ENCODE measurements at places on chromosomes 12 and 14.

DNA sequence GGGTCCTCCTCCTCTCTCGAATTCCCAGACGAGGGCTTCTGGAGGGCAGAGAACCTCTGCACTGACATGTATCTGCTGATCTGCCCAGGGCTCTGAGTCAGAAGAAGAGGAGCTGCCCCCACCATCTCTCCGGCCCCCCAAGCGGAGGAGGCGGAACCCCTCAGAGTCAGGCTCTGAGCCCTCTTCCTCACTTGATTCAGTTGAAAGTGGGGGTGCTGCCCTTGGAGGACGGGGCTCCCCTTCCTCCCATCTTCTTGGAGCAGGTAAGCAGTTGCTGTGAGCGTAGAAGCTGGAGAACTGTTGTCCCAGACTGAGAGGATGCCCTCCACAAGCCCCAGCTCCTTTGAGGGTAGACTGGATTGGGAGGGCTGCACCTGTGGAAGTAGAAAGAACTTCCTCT, 19.8 kb downstream of the PRPF40B start:
- DNase-seq, result no peak

GRCh38 chr12:91492648-91493047, 310.0 kb upstream of the DCN start:
- DNase-seq, result no peak

DNA sequence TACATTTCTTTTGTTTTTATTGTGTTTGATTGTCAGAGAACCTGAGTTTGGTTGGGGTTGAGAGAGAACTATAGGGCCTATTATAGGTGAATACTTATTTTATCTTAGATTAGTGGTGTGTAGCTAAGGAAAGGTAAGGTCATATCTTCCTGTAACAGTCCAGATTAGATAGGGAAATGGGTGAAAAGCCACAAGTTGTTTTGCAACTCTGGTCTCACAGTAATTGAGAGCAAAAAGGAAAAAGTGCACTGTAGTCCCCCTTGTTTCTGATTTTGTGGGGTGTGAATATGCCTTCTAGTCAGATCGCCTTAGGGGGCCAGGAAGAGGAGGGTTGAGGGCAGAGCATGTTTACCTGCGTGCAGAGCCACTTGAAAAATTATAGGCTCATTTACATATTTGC, 8.9 kb downstream of the MSRB3 start:
- no peak for DNase-seq

DNA sequence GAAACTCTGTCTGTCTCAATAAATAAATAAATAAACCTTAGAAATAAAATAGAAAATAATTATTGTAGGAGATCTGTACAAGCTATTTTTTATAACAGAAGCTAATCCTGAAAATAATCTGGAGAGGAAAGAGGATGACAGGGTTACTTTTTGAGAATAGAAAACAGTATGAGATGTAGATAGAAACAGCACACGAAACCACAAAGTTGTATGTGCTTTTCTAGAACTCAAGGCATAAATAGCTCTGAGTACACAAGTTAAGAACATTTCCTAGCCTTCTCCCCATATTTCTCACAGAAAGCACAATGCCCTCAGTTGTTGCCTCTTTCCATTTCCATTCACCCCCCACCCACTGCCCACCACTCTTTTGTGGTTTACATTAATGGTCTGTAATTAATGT, 35.7 kb downstream of the SLC38A4 start:
- DNase-seq, result no peak

DNA sequence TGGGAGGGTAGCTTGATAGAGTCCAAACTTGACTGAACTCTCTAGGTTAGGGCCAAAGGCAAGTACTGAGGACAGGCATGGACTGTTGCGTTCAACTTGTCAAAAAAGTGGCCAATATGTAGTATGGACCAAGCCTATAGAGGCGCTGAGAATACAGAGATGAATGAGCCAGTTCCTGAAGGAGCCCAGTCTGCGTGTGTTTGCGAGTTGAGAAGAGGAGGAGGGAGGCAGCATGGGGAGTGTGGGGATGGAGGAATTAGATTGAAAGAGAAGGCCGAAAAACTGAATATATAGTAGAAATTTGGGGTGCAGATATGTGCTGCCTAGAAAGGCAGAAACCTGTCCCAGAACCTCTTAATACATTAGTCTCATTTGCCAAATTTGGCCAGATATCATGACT, 412.4 kb downstream of the PCNX1 start:
- DNase-seq, result no peak

GRCh38 chr14:55851301-55851700, 266.9 kb upstream of the PELI2 start:
- no peak for DNase-seq

- no peak for DNase-seq
Measured at GRCh38 chr12:75834591-75834990, 197.0 kb downstream of the PHLDA1 start.

- no peak for DNase-seq
Measured at GRCh38 chr12:26976687-26977086, 37.5 kb downstream of the TM7SF3 start.

- no peak for DNase-seq
Measured at GRCh38 chr12:27968972-27969623, 3.4 kb downstream of the PTHLH start.
